T-helper 2 cell treated with Interferon-gamma antibody and Interleukin-4, amounts not matched to agents 5 μg/mL and 100 μg/mL, for 36 hours (primary cell): ENCODE measurements at places on chromosomes 13 and 19.

DNA sequence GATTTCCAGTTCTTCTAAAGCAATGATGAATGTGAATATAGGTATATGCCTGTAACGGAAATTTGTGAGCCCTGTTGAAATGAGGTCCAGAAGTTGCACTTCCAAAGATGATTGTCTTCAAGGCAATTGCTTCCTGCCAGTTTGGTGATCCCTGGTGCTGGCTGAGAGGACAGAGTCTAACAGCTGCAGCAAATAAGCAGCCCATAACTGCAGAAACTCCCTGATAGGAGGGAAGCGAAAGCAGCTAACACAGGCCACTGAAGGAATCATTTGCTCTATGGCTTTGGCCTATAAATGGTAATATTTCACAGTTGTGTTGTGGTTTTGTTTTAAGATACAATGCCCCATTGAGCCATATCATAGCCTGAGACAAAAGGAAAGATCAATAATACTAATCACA is 451.5 kb upstream of the MIR17HG start:
- no peaks in the 10 kb centered on the region for H3K36me3 ChIP-seq
- H3K27ac ChIP-seq, result no peak overlapping the region
- no peak for DNase-seq

DNA sequence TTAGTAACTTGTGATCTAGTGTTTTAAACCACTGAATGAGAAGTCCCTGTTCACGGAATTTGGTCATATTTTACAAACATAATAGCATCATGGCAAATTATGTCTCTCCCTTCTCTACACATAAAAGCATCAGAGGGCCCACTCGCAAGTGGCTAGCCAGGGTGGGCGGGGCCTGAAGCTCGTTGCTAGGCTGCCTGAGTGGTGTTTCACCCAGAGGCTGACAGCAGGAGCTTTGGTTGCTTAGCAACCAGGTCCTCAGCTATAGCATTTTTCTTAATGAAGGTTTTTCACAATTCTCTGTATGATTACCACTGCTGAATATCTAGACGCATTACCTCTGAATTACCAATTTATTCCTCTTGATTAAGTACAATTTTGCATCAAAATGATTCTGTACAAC is 126.5 kb downstream of the NALCN start:
- DNase-seq, result no peak
- peaks cover 5% of the 10 kb centered on the region for H3K27me3 ChIP-seq

DNA sequence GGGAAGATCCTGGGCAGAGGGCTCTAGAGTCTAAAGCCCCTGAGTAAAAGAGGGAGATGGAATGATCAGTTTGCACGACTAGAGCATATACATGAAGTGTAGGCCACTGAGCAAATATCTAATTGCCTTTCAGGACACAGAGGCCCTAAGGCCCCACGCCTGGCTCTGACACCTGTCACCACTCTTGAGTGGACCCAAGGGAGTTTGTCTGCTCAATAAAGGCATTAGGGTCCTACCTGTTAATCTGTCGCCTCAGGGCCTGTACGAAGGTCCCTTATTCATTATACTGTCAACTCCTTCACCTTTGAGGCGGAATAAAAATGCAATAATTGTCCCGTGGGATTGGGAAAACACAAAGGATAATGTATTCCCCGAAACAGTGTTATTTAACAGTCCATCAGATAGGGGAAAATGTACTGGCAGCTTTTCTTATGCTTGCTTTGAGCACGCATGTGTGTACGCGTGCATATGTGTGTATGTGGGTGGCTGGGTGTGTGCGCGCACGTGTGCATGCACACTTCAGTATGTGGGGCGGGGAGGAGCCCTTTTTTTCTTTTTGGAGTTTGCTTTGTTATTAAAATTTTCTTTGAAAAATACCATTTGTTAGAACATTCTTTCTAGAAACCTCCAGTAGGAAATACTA is 161.8 kb upstream of the SERP2 start:
- no peak overlapping the region for H3K27ac ChIP-seq
- no peak for DNase-seq
- no peak overlapping the region for H3K4me3 ChIP-seq
- H3K4me1 ChIP-seq, result no peaks in the 10 kb centered on the region
- H3K36me3 ChIP-seq, result no peaks in the 10 kb centered on the region
- peaks cover 42% of the 10 kb centered on the region for H3K27me3 ChIP-seq

GRCh38 chr13:42820451-42820850 is 39.1 kb downstream of the FAM216B start:
- H3K4me1 ChIP-seq, result no peaks in the 10 kb centered on the region
- peaks cover 38% of the 10 kb centered on the region for H3K27me3 ChIP-seq
- H3K36me3 ChIP-seq, result no peaks in the 10 kb centered on the region
- no peak for DNase-seq
- no peak overlapping the region for H3K4me3 ChIP-seq

DNA sequence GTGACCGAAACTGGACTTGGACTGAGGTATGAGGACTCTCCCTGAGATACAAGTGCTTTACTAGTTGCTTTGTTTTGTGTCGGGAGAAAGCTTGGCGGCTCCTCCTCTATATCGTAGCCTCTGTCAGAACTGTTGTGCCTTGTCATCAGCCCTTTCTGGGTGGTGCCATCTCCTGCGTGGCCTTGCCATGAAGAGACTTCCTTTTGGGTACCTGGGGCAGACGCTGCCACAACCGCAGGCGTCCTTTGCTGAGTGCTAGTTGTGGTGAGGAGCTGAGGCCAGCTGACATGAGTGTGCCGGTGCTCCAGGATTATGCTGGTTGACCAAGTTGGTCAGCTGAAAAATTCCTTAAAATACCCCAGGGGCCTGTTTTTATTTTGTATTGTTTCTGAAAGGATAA is 124.5 kb downstream of the AKAP11 start:
- H3K27me3 ChIP-seq, result no peaks in the 10 kb centered on the region
- H3K4me1 ChIP-seq, result peaks cover 77% of the 10 kb centered on the region
- peak; percentile 75 for DNase-seq
- peaks cover 22% of the 10 kb centered on the region for H3K36me3 ChIP-seq
- peak overlapping the region; percentile 89 for H3K4me3 ChIP-seq
